ENCODE measurements at places on chromosomes 16 and 17. TPM values are rescaled to one million over a fixed set of nuclear protein-coding genes. Genes with fewer than 3 reads are reported as not detected.
A peak's percentile ranks its signal among the peaks of the same experiment; 100 is the strongest.

CHST4 gene
- 1.7 TPM for total RNA-seq

DNA sequence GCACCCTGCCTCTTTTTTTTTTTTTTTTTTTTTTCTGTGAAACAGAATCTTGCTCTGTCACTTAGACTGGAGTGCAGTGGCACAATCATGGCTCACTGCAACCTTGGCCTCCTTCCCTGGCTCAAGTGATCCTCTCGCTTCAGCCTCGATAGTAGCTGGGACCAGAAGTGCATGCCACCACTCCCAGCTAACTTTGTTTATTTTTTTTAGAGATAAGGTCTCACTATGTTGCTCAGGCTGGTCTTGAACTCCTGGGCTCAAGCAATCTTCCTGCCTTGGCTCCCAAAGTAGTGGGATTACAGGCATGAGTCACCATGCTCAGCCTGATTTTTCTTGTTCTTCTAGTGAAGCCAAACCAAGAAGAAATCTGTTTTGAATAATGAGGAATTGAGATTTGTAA is 25.0 kb downstream of the CDK12 start:
- no peak for DNase-seq

GRCh38 chr16:55703003-55704001 is 47.5 kb downstream of the SLC6A2 start:
- DNase-seq: peak; percentile 59

GRCh38 chr17:28667870-28668269 is 5.9 kb downstream of the SUPT6H start:
- DNase-seq: no peak

GRCh38 chr17:29742210-29742513 is 119.5 kb upstream of the CORO6 start:
- no peak for DNase-seq

- no peak for DNase-seq
Measured at GRCh38 chr16:931626-932500, 38.9 kb downstream of the LMF1 start.

GRCh38 chr16:1762879-1763520 is 8.3 kb downstream of the NME3 start:
- no peak for DNase-seq

IL34 gene
- 58.8 TPM for total RNA-seq

MPP2 gene
- total RNA-seq: 2.0 TPM

GRCh38 chr17:27329146-27329805 is 35.4 kb downstream of the WSB1 start:
- peak; percentile 16 for DNase-seq

KRTAP1-1 gene
- total RNA-seq: not detected

DNA sequence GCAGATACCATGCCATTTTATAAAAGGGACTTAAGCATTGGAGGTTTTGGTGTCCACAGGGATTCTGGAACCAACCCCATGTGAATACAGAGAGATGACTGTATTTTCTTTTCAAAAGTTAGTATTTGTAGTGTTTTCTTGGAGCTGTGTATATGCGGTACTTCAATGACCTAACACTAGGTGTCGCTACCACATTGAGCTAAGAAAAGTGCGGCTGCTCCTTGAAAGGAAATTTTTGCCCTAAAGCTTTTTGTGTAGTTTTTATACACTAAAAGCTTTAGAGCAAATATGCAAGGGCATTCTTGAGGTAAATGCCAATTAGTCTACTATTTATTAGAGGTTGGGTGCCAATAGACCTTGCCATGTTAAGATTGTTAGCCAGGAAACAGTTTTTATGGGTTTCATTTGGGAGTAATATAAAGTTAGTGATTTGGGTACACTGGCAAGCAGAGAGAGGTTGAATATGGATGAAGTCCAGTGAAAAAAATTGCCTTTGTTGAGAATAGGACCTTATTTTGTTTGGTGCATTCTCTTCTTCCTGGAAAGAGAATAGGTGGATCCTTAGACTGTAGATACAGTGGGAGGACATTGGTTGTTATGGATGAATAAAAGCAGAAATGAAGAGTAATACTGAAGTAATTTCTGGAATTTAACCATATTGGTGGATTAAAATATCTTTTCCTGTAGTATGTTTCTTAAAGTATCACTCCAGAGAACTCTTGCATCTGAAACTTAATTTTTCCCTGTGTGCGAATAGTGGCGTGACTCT is 43.3 kb downstream of the BCAS3 start:
- DNase-seq: peak; percentile 44

DNA sequence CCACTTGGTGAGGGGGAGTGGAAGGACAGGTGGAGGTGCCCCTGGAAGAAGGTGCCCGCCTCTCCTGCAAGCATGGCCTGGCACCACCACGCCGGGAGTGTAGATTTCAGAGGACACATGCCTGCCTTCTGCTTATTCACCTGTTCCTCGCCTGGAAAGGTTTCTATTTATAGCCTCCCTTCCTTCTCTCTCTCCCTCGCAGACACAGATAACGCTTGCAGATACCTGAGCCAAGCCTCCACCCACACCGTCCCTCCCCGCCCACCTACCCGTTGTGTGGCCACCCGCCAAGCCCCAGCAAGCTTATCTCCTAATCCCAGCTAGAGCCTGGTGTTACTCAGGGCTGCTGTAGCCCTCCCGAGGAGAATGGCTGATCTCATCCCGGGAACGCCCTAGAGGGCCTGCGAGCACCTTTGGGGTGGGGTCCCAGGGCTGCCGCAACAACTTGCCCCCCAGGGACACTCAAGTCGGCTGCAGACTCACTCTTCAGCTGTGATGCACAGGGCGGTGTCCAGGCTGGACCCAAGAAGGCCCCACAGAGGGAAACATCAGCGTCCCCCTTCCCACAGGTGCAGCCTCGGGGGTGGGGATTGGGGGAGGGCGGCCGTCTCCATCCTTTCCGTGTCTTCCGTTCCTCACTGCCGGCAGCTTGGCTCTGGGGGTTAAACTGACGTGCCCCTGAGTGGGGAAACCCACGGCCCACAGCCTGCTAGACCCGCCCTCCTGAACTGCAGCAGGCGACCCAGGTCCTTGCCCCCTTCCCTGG is 1.9 kb upstream of the SNAI3 start:
- peak; percentile 61 for DNase-seq

GRCh38 chr17:8857919-8858318 is 9.6 kb downstream of the PIK3R6 start:
- DNase-seq: no peak

ANKRD11 gene
- total RNA-seq: 29.7 TPM

DNA sequence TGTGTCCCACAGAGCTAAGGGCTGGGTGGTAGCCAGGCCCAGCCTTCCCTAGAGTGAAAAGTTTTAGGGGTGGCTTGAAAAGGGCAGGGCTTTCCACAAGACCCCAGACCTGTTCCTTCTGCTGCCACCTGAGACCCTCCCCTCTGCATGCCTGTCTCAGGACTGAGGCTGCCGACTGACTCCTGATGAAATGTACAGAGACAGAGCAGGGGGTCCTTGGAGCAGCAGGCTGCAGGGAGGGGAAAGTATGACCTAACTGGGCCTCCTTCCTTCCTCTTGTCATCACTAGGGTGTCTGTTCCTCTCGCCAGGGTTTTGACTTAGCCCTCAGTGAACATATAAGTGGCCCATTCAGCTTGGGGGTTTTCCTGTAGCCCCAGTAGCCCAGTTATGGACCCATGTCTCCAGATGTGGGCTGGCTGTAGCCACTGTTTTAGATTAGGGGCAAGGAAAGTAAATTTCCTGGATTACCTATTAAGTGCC is 14.9 kb upstream of the NFATC3 start:
- DNase-seq: no peak

Data from adrenal gland (tissue), 19 donors.